ENCODE measurements at places on chromosomes 3 and 15. TPM values are rescaled to one million over a fixed set of nuclear protein-coding genes. Genes with fewer than 3 reads are reported as not detected.

- H3K27me3 ChIP-seq = no peaks in the 10 kb centered on the region
- no peak overlapping the region for H3K27ac ChIP-seq
- no peak for DNase-seq
- no peaks in the 10 kb centered on the region for H3K4me1 ChIP-seq
Measured at GRCh38 chr3:90069748-90070147, 962.3 kb downstream of the EPHA3 start.

DNA sequence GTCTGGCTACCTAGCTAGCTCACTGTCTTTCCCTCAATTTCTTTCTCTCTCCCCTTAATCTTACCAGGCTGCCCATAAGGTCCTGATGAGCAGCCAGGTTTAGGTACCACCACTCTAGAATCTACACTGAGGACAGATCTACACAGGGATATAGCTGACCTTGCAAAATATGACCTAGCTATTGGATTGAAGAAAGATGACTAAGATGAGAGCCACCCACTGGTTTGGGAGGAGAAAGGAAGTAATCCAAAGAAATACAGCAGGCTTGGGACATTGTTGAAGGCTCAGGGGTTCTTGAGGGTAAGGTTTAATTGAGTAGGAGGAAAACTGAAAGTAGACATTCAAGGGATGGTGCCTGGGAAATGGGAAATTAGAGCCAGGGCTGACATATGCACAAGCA lies 142.0 kb upstream of the TMC3 start:
- no peaks in the 10 kb centered on the region for H3K27me3 ChIP-seq
- H3K27ac ChIP-seq = no peak overlapping the region
- no peaks in the 10 kb centered on the region for H3K36me3 ChIP-seq
- H3K4me1 ChIP-seq = no peaks in the 10 kb centered on the region
- H3K4me3 ChIP-seq = no peak overlapping the region

GRCh38 chr3:18657858-18658820 lies 233.0 kb upstream of the SATB1 start:
- no peak overlapping the region for H3K27ac ChIP-seq
- no peaks in the 10 kb centered on the region for H3K27me3 ChIP-seq
- H3K4me1 ChIP-seq = peaks cover 26% of the 10 kb centered on the region
- DNase-seq = no peak
- H3K4me3 ChIP-seq = no peak overlapping the region

Gene UQCRC1
- 245 TPM for total RNA-seq

All from CD8-positive, alpha-beta memory T cell (primary cell).